Retinal pigment epithelial cell (primary cell): ENCODE measurements at places on chromosomes 1 and 21.
A peak's percentile ranks its signal among the peaks of the same experiment; 100 is the strongest.

GRCh38 chr1:173420330-173420806 is 56.8 kb upstream of the PRDX6 start:
- peak; percentile 26 for DNase-seq

DNA sequence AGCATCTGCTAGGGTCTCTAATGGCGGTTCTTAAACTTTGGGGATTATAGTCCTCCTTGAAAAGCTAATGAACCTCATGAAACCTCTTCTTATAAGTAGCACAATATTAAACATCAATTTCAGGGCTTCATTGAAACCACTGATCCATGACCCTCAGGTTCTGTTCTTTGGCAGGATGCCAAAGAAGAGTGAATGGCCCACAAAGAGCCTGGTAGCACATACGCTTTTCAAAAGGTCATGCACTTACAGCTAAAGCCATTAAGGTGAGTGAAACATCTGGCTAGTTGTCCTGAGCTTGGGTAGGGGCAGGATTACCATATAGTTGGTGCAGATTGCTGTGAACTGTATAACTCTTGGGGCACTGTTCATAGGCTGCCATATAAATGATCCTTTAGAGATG is 42.3 kb downstream of the MDM4 start:
- no peak for DNase-seq

GRCh38 chr1:81804312-81804711 is 3.6 kb downstream of the ADGRL2 start:
- no peak for DNase-seq

DNA sequence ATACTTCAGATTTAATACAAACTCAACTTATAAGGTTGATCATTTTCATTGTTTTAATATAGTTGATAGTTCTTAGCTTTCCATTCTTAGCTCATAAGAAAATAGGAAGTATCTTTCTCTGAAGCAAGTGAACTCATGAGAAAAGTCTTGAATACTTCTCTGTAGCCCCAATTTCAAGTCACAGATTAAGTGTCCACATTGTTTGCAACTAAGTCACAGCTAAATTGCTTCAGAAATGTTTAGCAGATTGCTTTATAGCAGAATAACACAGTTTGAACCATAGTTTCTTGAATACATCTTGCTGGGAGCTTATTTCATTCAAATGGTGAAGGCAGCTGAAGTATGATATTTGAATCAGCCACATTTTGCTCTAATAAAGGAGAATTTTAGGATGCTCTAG is 10.6 kb upstream of the PKN2 start:
- DNase-seq = no peak

DNA sequence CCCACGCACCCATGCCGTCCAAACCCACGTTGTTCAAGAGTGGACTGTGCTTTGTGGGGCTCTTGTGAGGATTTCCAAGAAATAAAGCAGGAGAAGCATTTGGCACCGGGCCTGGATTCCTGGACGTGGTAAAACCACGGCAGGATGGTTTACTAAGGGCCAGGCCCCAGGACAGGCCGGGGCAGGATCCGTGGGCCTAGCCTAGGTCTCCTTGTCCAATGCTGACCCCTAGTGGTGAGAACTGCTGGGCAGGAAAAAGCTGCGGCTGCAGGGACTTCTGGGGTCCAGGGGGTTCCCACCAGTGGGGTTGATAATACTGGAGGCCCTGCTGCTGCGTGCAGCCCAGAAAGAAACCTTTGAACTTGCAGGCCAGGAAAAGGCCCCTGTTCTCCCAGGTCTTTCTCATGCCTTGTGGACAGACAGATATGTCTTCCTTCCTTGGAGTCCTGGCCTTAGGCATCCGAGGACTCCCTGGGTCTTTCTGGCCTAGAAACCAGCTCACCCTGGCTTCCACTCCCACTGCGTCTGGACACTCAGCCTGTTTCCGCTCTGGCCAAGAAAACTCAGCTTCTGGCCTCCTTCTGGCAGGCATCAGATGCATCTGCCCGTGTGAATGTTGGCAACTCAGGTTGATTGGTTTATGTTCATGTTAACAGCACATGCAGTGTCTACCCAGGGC is 106.9 kb upstream of the TMEM51 start:
- peak; percentile 48 for DNase-seq

DNA sequence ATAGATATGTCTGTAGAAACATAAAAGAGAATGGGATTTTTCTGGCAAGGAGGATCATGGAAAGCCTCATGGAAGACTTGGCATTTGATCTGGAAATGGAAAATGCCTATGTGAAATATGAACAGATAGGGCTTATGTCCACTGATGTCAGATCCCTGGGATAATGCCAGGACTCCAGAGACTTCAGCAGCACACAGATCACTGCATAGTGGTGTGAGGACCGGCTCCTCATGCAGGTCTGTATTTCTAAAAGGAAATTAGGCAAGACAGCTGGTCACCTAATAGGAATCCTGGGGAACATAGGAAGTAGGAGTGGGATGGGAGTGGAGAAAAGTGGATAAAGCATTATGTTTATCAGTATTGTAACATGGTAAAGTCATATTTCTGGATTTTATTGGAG is 56.8 kb upstream of the IPO9 start:
- DNase-seq = no peak

DNA sequence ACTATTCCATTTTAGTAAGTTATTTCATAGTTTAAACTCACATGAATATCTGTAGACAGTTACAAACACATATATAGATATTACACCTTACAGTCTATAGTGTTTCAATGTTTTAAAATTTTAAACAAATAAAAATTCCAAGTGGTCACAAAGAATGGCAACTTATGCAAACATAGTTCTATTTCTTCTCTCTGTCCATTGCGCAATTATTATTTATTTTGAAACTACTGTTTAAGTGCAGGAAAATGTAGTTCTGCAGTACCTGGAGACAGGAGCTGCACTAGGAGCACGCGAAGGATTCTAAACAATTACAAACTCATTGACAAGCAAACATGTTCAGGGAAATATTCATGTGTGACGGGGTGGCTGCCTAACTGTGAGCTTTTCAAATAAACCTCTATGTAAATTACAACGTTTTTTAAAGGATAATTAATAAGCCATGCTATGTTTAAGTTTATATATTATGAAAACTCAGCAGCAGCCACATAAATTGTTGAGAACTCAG is 312.0 kb upstream of the DUSP10 start:
- DNase-seq = no peak

DNA sequence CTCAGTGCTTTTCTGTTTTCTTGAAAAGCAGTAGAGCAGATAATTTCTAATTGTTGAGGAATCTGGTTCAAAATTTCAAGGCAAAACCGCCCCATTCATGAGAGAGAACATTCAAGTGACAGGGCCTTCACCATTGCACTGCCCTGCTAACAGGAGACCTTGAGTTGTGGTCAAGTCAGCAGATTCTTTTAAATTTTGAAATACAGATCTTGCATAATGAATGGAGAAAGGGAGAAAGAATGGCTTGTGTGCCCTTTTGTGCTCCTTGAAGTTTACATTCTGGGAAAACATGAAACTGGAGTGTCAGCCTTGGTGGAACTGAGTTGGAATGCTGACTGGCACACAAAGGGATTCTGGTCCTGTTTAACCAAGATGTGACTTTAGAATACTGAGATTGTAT is 164.5 kb upstream of the UBE2U start:
- DNase-seq = no peak

DNA sequence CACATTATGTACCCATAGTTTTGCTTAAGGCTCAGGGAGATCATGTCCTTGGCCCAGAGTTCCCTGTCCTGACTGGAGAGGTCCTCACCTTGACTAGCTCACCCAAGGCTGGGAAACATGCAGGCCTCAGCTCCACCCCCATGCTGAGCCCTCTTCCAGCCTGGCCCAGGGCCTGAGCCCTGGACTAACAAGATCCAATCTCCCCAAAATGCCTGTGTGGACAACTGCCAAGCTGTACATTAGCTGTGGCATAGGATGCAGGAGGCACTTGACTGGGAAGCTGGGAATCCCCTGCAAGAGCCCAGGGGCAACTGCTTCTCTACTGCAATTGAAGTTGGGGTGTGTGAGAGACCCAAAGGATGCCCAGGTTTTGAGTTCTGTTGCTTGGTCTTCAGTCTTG is 2.1 kb downstream of the LINGO4 start:
- DNase-seq = no peak

DNA sequence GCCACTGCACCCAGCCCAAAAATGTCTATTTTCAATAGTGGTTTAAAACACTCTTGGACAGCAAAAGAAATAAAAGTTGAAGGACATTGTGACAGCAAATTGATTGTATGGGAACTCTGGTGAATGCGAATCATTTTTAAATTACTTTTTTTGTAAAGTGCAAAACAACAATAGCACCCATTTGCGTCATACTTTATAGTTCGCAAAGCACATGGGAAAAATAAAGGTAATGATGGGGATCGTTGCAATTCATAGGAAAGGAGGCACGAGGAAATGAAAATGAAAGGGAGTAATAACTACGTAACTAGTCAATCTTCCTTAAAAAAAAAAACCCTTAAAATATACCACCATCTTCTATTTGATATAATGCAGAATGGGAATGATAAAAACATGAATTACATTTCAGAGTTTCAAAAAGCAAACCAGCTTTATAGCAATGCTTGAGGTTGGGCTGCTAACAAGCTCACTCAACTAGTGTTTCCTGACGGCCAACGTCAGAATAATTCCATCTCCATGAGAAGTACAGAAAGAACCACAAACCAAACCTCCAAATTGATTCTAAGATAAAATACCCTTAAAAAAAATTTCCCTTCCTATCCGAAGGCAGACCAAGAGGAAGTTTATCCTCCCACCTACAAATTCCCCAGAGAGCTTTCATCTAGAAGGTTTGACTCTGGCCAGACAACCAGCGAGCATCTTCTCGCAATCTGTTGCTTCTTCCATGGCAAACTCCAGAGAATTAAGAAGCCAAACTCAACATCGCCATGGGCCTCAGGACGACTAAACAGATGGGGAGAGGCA is at the start of gene EDARADD:
EDARADD (plus strand) TSS at position 606 of the 801 bp plus-strand sequence; CDS start at position 765, 159 bp downstream.
- DNase-seq = no peak

- no peak for DNase-seq
Measured at GRCh38 chr1:2975466-2976179, 45.6 kb upstream of the ACTRT2 start.

DNA sequence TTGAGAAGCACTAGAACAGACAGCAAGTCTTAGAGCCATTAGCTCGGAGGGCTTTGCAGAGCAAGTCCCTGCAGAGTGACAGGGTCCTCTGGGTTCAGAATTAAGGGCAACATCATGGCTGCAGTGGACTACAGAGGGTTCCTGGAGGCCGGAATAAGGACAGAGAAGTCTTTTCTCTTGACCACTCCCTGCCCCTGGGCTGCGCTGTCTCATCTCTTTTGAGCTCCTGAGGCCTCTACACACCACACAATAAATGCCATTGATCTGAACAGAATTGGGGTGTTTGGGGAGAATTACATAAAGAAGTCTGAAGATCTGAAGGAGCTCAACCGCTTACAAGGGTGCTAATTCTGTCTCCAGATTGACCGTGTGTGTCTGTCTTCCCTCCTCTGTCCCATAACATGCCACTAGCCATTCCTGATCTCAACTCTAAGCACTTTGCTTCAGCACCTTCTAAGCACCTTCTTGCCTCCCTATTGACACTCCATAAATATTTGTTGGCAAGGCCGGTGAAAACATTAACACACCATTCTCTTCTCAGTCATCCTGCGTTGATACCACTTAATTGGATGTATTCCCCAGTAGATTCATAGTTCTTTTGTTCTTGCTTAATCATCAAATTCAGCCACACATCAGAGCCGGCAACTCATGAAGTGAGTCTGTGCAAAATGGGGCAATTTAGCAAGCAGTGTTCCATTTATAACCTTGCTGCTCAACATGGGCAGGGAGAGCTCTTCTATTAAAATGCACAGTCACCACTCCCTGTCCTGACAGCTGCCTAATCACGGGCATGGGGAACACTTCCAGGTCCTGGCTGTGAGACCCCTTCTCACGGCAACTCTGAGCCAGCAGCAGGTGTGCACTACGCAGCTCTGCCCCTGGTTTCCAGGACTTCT is 49.7 kb downstream of the NMNAT2 start:
- no peak for DNase-seq

GRCh38 chr1:185292237-185292636 is 24.8 kb downstream of the IVNS1ABP start:
- DNase-seq = no peak

DNA sequence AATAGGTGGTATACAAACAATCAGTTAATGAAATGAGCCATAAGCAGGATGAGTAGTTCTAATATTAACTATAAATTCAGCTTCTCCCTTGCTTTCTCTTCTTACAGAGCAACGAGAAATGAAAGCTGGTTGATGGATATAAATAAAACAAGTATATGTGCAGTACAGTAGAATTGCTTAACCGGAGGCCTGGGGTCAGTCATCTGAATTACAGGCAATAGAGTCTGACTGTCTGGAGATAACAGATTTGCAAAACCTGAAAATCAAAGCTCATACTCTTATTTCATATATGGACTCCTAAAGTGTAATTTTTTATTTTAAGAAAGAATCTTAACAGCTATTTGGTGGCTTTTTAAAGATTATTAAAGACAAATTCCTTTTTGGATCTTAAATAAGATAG is 43.1 kb upstream of the SGIP1 start:
- DNase-seq = no peak

GRCh38 chr1:26096471-26096870 is 15.2 kb upstream of the PDIK1L start:
- no peak for DNase-seq

DNA sequence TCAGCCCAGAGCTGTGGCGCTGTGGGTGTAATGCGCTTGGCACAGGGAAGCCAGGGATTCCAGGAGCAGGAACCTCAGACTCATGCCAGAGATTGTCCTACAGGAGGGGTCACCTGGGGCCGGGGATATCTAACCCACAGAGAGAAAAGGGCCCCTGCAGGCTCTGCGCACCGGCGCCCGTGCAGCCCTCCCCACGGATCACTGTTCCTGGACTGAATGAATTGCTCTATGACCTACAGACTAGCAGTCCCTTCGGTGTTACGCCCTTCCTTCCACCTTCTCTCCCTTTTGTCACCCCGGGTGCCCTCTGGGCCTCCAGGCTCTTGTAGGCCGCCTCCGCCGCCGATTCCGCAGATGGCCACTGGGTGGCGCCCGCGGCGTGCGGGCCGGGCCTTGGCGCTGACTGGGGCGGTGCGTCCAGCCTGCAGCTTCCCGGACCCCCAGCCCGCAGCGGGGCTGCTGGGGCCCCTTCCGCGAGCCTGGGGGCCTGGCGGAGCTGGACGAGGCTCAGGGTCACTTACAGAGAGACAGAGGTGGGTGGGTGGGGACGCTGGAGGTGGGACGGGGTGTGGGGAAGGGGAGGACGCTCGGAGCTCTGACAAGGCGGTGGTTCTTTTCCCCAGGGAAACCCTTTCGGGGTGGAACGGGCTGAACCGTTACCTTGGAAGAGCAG is 101.3 kb downstream of the IER5 start:
- no peak for DNase-seq

DNA sequence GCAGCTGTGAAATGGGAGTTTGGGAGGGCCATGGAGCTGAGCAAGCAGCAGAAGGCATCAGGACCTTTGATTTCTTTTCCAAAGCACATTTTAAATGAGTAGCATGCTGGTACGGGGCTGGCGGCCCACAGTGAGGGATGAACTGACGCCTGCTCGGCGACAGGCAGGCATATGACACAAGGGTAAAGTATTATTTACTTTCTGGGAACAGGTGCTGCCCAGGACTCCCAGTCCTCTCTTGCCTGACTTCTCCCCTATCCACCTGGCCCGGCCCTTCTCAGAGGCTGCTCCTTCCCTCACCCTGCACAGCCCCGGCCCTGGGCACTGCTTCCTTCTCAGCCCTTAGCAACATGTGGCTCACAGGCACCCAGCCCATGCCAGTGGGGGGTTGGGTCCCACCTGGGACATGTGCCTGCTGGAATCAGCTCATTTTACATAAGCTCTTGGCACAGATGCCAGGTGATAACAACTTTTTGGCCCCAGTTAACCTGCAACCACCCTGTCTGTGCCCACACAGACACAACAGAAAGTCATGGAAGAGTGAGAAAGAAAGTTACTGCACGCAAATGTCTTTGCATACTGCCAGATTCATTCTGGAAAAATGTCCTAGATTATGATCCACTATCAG is 112.3 kb upstream of the GADD45A start:
- no peak for DNase-seq
